AG08396 (cell line): ENCODE measurements at places on chromosomes 7 and 10.
A peak's percentile ranks its signal among the peaks of the same experiment; 100 is the strongest.

GRCh38 chr10:49074836-49075682, 40.3 kb downstream of the VSTM4 start:
- DNase-seq: no peak

DNA sequence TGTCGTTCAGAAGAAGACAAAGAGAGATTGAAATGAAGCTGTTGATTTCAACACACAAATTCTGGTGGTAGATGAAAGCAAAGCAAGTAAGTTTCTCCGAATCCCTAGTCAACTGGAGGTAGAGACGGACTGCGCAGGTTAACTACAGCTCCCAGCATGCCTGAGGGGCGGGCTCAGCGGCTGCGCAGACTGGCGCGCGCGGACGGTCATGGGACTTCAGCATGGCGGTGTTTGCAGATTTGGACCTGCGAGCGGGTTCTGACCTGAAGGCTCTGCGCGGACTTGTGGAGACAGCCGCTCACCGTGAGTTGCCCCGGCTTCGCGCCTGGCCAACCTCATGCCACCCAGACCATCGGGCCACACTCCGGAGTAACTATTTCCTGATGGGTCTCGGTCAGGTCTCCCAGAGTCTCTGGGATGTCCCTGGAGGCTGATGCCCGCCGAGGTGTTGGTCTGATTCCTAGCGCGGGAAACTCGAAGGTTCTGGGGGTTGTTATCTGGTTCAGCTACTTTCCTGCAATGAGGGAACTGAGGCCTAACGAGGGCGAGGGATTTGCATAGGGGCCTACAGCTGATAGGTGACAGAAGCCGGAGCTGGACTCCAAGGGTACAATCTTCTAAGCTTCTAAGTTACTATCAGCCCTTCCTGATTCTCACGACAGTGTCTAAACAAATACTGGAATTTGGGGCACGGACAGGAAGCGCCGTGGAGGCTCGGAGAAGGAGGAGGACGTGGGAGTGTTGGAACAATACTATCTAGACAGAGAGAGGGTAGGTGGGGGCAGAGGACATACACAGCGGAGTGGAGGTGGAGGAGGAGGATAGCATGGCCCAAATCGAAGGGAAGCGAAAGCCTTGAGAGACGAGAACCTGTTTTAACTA, at the start of gene RPP30:
Gene RPP30 (plus strand): TSS at position 209 of the 882 bp plus-strand sequence. CDS start 13 bp downstream, at position 222.
- peak; percentile 90 for DNase-seq

DNA sequence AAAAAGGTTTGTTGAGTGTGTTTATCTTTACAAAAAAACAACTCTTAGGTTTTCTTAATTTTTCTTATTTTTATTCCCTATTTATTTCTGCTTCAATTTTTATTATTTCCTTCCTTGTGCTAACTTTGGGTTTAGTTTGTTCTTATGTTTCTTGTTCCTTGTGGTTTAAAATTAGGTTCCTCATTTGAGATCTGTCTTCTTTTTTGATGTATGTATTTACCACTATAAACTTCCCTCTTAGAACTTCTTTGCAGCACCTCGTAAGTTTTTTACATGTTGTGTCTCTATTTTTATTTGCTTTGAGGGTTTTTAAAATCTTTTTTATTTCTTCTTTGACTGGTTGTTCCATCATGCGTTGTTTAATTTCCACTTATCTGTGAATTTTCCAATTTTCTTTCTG, 1217.1 kb upstream of the CELF2 start:
- no peak for DNase-seq

DNA sequence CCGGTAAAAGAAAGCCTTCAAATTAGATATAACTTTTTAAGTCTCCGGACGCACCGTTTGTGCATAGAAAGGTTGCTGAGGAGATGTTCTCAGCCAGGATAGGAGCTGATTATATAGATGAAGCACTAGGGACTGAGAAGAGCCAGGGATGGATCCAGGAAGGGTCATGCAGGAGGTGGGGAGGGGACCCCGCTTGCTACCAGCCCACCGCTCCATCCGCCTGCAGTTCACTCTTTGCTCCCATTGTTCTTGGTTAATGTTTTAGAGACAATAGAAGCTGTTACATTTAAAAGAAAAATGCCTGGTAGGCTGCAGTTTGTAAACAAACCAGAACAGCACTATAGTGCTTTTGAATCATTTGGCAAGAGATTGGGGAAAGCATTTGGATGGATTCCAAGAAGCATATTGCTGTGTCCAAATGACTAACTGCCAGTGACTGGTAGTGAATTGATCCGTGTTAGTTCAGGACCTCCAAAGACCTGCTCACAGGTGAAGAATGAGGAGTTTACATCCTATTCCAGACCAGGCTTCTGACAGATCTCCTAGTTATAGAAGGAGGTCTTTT, 175.9 kb upstream of the TAC1 start:
- no peak for DNase-seq

- no peak for DNase-seq
Observed at GRCh38 chr10:109974504-109975191, 33.1 kb upstream of the ADD3 start.

DNA sequence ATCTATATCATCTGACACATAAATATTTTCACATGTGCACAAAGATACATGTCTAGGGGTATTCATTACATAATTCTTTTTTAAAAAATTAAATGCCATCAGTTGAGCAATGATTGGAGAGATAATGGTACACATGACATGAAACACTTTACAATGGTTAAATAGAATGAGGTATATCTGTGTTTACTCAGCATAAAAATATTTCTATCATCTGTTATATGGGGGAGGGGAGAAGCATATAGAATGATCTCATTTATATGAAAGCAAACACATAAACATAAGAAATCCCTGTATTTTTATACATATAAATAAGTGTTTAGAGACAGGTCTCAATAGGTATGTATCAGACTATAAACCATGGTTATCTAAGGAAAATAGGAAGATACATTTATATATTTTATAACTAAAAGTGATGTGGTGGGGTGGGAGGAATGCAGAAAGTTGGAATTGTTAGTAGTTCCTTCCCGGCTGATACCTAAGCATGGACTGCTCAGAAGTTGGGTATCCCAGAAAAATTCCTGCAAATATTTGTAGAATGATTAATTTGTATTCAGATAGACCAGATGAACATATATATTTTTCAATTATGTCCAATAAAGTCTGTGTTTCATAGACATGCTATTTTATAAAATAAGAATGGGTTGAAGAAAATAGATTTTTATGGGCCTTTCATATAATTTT, 75.1 kb downstream of the SHOC2 start:
- DNase-seq: no peak

DNA sequence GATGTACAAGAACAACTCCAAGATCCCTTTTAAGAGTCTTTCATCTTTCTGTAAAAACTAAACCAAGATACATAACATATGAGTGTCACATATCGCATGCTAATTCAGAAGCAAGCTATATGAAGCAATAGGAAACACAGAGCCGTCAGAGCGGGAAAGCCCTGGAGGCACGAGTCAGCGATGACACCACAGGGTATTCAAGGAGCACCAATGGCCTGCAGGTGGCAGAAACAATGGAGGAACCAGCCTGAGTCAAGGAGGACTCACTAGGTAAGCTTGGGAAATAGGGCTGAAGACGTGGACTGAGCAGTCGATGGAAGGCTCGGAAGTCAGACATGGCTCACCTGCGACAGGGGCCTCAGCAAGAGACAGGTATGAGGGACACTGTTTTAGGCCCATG, 214.4 kb downstream of the FAM107B start:
- DNase-seq: no peak

- no peak for DNase-seq
Observed at GRCh38 chr10:26909753-26910152, 49.0 kb upstream of the ABI1 start.

DNA sequence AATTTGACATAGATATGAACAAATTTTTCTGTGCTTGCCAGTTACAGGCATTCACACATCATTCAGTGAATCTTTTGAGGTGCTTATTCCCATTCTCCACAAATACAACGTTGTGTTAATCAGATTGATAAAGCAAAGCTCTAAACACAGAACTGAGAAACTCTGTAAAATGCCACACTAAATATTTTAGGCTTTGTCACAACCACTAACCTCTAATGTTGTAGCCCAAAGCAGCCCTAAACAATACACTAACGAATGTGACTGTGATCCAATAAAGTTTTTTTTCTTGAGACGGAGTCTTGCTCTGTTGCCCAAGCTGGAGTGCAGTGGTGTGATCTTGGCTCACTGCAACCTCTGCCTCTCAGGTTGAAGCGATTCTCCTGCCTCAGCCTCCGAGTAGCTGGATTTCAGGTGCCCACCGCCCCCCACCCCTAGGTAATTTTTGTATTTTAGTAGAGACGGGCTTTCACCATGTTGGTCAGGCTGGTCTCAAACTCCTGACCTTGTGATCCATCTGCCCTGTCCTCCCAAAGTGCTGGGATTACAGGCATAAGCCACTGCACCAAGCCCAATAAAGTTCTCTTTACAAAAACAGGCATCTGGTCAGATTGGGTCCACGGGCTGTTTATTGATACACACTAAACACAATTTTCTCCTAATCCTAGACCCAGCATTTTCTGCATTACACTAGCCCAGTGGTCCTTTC, 6.9 kb downstream of the CYCS start:
- DNase-seq: no peak

DNA sequence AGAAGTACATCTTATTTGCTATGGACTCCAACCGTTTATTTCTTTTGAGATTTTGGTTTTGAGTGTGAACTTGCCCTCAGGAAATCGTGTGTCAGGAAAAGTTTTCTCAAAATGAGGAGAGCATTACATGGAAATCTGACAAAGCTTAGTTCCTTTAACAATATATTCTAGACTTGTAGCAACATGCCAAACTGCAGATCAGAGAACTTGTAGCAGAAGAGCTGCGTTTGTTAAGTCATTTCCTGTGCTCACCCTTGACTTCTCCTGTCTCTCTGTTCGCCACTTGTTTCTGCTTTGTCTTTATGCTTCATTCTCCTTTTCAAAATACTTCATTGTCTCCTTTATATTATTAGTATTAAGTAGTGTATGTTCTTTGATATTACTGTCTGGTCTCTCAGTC, 116.6 kb upstream of the FOXP2 start:
- no peak for DNase-seq

DNA sequence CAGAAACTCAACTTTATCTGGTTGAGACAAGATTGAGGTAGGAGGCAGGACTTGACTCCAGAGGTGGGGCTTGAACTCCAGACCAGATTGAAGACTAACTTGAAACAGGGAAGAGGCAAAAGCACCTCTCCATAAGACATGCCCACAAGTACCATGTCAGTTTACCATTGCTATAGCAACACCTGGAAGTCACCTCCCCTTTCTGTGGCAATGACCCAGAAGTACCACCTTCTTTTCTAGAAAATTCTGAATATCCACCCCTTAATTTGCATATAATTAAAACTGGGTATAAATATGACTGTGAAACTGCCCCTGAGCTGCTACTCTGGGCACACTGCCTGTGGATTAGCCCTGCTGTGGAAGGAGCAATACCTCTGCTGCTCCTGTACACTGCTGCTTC, 4.9 kb upstream of the TOMM7 start:
- no peak for DNase-seq

GRCh38 chr10:31683682-31684081, 244.9 kb downstream of the ARHGAP12 start:
- DNase-seq: no peak

DNA sequence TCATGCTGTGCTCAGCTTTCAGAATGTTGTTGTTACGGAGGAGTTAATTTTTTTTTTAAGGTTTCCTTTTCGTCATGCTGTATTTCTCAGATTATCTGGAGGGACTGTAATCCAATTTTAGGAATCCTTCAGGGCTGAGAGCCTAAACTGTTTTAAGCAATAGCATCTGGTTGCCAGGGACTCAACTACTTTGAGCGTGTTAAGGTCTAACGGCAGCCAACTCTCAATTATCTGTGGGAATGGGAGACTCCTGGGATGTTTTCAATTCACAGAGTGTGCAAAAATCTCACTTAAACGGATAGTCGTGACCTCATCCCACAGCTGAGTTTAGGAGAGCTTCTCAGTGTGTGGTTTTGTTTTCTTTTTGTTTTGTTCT, 291.7 kb downstream of the AUTS2 start:
- DNase-seq: no peak

GRCh38 chr7:41436139-41436538, 266.8 kb downstream of the INHBA start:
- DNase-seq: no peak

DNA sequence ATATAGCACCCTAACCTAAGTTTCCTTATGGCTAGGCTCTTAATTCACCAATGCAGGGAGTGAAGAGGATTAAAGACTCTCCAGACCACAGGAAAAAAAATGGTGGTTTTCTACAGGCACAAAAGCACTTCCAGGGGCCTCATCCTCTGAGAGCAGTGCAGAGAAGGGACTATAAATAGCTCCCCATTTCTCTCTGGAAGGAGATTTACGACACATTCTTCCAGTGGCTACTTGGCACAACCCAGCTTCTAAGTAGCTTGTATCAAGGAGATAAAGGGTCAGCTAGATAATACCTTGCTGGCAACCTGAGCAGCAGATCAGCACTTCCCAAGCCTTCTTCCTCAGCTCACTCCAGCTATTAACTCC, 73.5 kb downstream of the CRPPA start:
- DNase-seq: peak; percentile 9
